ENCODE measurements at places on chromosomes 12 and 14. TPM values are rescaled to one million over a fixed set of nuclear protein-coding genes. Genes with fewer than 3 reads are reported as not detected.

The ERP27 gene
- total RNA-seq, result 0.46 TPM

The ACSS3 gene
- total RNA-seq, result 18.7 TPM

The INHBE gene
- total RNA-seq, result not detected

DNA sequence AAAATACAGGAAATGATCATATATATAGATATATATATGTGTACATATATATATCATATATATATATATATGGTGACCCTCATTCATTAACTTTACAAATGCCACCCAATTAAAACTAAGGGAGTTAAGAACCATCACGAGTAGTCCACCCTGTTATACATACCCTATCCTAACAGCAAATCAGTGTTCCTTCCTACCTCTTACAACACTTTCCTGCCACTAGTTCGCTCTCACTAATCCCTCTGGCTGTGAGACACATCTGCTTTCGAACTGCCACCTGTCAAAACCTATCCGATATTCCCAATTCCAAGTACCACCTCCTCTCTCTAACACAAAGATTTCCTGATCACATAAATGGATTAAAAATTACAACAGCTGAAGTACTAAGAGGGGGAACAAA, 100.5 kb downstream of the EEA1 start:
- H3K4me3 ChIP-seq, result no peak overlapping the region
- H3K4me1 ChIP-seq, result peaks cover 2% of the 10 kb centered on the region
- no peaks in the 10 kb centered on the region for H3K27me3 ChIP-seq
- H3K36me3 ChIP-seq, result no peaks in the 10 kb centered on the region
- DNase-seq, result no peak

DNA sequence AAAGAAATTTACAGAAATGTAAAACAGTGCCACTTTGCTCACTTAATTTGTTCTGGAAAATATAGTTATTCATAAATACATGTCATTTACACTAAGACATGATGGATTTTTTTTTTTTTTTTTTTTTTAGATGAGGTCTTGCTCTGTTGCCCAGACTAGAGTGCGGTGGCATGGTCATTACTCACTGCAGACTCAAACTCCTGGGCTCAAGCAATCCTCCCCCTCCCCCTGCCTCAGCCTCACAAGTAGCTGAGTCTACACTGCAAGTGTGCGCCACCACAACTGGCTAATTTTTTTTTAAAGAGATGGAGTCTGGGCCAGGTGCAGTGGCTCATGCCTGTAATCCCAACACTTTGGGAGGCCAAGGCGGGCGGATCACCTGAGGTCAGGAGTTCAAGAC, 101.2 kb downstream of the PPP2R5C start:
- no peak for DNase-seq
- peaks cover 8% of the 10 kb centered on the region for H3K36me3 ChIP-seq
- H3K27ac ChIP-seq, result no peak overlapping the region

GRCh38 chr14:86084097-86084496, 554.2 kb downstream of the FLRT2 start:
- H3K4me3 ChIP-seq, result no peak overlapping the region
- no peaks in the 10 kb centered on the region for H3K36me3 ChIP-seq
- no peaks in the 10 kb centered on the region for H3K27me3 ChIP-seq
- no peak for DNase-seq
- no peak overlapping the region for H3K27ac ChIP-seq

DNA sequence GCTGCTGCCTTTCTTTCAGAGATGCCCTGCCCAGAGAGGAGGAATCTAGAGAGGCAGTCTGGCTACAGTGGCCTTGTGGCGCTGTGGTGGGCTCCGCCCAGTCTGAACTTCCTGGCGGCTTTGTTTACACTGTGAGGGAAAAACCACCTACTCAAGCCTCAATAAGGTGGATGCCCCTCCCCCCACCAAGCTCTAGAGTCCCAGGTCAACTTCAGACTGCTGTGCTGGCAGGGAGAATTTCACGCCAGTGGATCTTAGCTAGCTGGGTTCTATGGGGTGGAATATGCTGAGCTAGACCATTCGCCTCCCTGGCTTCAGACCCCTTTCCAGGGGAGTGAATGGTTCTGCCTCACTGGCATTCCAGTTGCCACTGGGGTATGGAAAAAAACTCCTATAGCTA, 25.6 kb downstream of the SPATA7 start:
- H3K4me3 ChIP-seq, result no peak overlapping the region
- no peaks in the 10 kb centered on the region for H3K27me3 ChIP-seq
- no peak overlapping the region for H3K27ac ChIP-seq
- DNase-seq, result no peak
- no peaks in the 10 kb centered on the region for H3K4me1 ChIP-seq

The KRT75 gene
- not detected for total RNA-seq

- DNase-seq, result no peak
- no peaks in the 10 kb centered on the region for H3K4me1 ChIP-seq
- H3K27ac ChIP-seq, result no peak overlapping the region
- no peaks in the 10 kb centered on the region for H3K27me3 ChIP-seq
These were observed 150.2 kb upstream of the BMP4 start for GRCh38 chr14:54106661-54107377.

DNA sequence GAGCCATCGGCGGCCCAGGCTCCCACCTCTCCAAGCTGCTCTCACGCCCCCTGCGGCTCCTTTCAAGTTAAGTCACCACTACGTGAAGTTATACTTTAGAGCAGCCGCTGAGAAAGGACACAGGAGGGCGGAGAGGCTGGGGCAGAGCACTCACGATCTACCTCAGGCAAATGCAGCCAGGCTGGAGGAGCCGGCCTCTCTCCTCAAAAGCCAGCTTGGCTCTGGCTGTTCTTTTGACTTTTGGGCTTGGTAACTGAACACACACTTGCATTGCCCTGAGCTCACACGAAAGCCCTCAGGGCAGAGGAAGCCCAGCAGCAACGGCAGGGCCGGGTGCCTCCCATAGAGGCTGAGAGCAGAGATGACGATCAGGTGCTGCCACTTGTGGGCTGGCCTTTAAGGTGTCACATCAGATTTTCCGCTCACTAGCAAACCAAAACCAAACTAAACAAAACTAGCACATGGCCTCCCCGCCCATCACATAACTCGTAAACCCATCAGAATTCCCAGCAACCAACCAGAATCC, 75.2 kb downstream of the PITPNM2 start:
- H3K4me1 ChIP-seq, result no peaks in the 10 kb centered on the region
- H3K4me3 ChIP-seq, result no peak overlapping the region
- no peak for DNase-seq
- H3K27me3 ChIP-seq, result peaks cover 9% of the 10 kb centered on the region
- H3K27ac ChIP-seq, result no peak overlapping the region

The LRTM2 gene
- total RNA-seq, result not detected

The IL23A gene
- 0.80 TPM for total RNA-seq

DNA sequence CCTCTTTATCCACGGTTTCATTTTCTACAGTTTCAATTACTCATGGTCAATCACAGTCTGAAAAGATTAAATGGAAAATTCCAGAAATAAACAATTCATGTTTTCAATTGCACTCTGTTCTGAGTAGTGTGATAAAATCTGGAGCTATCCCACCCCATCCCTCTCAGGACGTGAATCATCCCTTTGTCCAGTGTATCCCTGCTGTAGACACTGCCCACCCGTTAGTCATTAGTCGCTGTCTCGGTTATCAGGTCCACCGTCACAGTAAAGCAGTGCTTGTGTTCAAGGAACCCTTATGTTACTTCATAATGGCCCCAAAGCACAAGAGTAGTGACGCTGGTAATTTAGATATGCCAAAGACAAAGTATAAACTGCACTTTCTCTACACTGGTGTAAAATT, 141.0 kb upstream of the LMNTD1 start:
- no peak for DNase-seq
- no peak overlapping the region for H3K27ac ChIP-seq
- H3K27me3 ChIP-seq, result no peaks in the 10 kb centered on the region
- H3K4me1 ChIP-seq, result peaks cover 10% of the 10 kb centered on the region
- no peak overlapping the region for H3K4me3 ChIP-seq

- H3K4me3 ChIP-seq, result no peak overlapping the region
- peaks cover 9% of the 10 kb centered on the region for H3K4me1 ChIP-seq
- no peaks in the 10 kb centered on the region for H3K36me3 ChIP-seq
These were observed 3.5 kb downstream of the STXBP6 start for GRCh38 chr14:25046301-25046943.

The VWF gene
- total RNA-seq, result 56.0 TPM

- H3K36me3 ChIP-seq, result peaks cover 7% of the 10 kb centered on the region
- H3K27me3 ChIP-seq, result peaks cover 8% of the 10 kb centered on the region
- no peak overlapping the region for H3K27ac ChIP-seq
- no peak for DNase-seq
These were observed 5.0 kb upstream of the CYP46A1 start for GRCh38 chr14:99679111-99679510.

DNA sequence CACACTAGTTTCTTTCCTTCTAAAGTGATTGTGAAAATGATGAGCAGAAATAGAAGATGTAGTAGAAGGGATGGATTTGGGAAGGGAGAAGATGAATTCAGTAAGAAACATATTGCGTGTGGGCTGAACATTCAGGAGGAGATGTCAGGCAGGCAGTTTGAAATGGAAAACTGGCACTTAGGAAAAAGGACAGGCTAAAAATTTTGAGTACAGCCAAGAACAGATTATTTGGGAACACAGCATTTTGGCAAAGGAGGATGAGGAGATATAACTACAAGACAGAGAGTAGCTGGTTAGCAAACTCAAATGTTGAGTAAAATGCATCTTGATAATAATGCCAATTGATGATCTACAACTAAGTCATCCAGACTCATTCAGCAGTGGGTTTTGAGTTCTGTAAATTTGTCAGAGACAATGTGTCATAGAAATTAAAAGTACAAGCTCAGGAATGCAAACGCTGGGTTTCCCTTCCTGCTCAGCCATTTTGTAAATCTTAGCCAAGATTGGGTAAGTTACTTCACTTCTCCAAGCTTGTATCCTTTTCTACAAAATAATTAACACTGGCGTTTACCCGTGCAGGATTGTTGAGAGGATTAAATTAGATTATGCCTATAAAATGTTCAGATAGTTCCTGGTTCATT, 255.0 kb downstream of the NAV3 start:
- no peak overlapping the region for H3K4me3 ChIP-seq
- DNase-seq, result no peak
- H3K27ac ChIP-seq, result no peak overlapping the region
- no peaks in the 10 kb centered on the region for H3K4me1 ChIP-seq

GRCh38 chr12:13749389-13749788, 232.0 kb downstream of the GRIN2B start:
- no peaks in the 10 kb centered on the region for H3K27me3 ChIP-seq
- DNase-seq, result no peak
- no peaks in the 10 kb centered on the region for H3K36me3 ChIP-seq
- peaks cover 3% of the 10 kb centered on the region for H3K4me1 ChIP-seq
- no peak overlapping the region for H3K4me3 ChIP-seq

GRCh38 chr12:32039347-32039746, 67.3 kb upstream of the BICD1 start:
- H3K27ac ChIP-seq, result no peak overlapping the region
- H3K27me3 ChIP-seq, result peaks cover 3% of the 10 kb centered on the region
- no peak for DNase-seq
- H3K36me3 ChIP-seq, result peaks cover 15% of the 10 kb centered on the region
- no peak overlapping the region for H3K4me3 ChIP-seq

DNA sequence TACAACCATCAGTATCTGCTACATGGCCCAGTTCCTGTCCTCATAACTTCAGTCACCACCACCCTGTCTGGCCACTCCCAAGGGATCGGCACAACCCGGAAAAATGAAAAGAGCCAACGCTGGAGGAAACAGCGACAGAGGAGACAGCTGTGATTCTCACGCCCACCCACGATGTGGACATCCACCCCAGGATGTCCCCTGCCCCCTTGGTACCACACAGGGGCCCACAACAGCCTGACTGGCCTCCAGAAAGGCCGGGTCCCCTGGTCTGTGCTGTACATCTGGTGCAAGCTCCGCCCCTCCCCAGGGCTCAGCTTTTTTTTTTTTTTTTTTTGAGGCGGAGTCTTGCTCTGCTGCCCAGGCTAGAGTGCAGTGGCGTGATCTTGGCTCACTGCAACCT, 12.5 kb downstream of the RPS6KL1 start:
- H3K36me3 ChIP-seq, result peaks cover 4% of the 10 kb centered on the region
- peak overlapping the region; percentile 70 for H3K27ac ChIP-seq
- H3K4me3 ChIP-seq, result no peak overlapping the region
- H3K27me3 ChIP-seq, result peaks cover 3% of the 10 kb centered on the region

GRCh38 chr14:42437809-42438208, 831.1 kb downstream of the LRFN5 start:
- H3K27ac ChIP-seq, result no peak overlapping the region
- H3K36me3 ChIP-seq, result no peaks in the 10 kb centered on the region
- H3K4me1 ChIP-seq, result no peaks in the 10 kb centered on the region
- no peak overlapping the region for H3K4me3 ChIP-seq

- no peaks in the 10 kb centered on the region for H3K36me3 ChIP-seq
- H3K27ac ChIP-seq, result peak overlapping the region; percentile 88
- DNase-seq, result peak; percentile 13
These were observed 5.0 kb upstream of the CCND2 start for GRCh38 chr12:4268329-4269181.

- H3K36me3 ChIP-seq, result no peaks in the 10 kb centered on the region
- peaks cover 2% of the 10 kb centered on the region for H3K27me3 ChIP-seq
- H3K4me3 ChIP-seq, result no peak overlapping the region
- DNase-seq, result no peak
These were observed 99.3 kb downstream of the HECTD4 start for GRCh38 chr12:112282920-112283319.

DNA sequence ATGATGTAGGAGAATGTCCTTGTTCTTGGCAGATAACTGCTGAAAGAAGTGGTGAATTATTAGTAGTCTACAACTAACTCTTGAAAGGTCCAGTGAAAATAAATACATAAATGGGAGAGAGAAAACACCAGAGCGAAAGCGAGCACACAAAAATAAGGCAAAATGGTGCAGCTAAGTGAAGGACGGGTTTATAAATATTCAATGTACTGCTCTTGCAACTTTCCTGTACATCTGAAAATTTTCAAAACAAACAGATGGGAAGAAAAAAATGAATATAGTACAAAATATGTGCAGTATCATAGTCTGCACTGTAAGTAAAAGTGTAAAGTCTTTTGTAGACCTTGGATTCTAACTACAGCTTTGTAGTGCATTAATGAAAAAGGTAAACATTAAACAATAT, 1.3 kb downstream of the MOK start:
- H3K27me3 ChIP-seq, result no peaks in the 10 kb centered on the region
- H3K27ac ChIP-seq, result no peak overlapping the region
- peaks cover 1% of the 10 kb centered on the region for H3K36me3 ChIP-seq

DNA sequence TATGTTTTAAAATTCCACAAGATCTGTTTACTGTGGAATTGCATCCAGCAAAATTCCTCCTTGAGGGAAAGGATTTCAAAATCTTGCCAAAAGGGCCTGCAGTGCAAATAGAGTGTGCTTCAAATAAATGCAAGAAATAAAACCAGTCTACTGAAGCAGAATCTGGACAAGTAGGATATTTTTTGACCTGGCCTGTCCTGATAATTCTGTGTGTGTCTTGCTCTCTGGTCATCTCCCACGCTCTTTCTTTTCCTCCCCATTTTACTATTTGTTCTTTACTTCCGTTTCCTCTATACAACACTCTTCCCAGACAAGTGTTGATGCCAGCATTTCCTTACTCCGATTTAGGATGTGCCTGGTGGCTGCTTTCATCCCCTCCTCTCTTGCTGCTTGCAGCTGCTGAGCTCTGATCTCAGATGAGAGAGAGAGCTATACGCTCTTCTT, 115.9 kb downstream of the GPR135 start:
- H3K27ac ChIP-seq, result no peak overlapping the region
- H3K4me1 ChIP-seq, result peaks cover 14% of the 10 kb centered on the region
- peaks cover 25% of the 10 kb centered on the region for H3K36me3 ChIP-seq
- peaks cover 3% of the 10 kb centered on the region for H3K27me3 ChIP-seq
- H3K4me3 ChIP-seq, result no peak overlapping the region

GRCh38 chr12:121132601-121133481, at the start of gene P2RX7:
Gene P2RX7 (plus strand): TSS chr12:121132876. CDS start chr12:121132971, 95 bp downstream.
- H3K4me1 ChIP-seq, result peaks cover 23% of the 10 kb centered on the region
- peaks cover 5% of the 10 kb centered on the region for H3K27me3 ChIP-seq
- peak; percentile 46 for DNase-seq
- no peaks in the 10 kb centered on the region for H3K36me3 ChIP-seq

- H3K27ac ChIP-seq, result no peak overlapping the region
- no peaks in the 10 kb centered on the region for H3K27me3 ChIP-seq
- no peak for DNase-seq
- no peaks in the 10 kb centered on the region for H3K36me3 ChIP-seq
- no peaks in the 10 kb centered on the region for H3K4me1 ChIP-seq
These were observed 8.4 kb downstream of the CPM start for GRCh38 chr12:68924546-68924945.
